ENCODE measurements at places on chromosomes 1 and 21.

- DNase-seq, result no peak
These were observed 30.9 kb downstream of the SMIM12 start for GRCh38 chr1:34828611-34829010.

DNA sequence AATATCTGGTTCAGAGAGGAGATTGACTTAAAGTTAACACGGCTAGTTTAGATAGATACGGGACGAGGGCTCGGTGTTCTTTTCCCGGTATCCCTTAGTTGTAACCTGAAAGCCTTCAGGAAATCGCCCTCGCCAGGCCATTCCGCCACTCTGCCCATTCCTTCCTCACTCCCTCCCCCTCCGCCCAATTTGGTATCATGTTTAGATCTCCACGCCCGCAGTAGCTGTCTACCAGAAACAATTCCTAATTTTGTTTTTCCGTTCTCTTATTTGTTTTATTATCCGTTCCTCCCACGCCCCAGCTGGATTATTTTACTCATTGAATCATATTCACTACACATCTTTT, 685 bp upstream of the VAMP4 start:
- DNase-seq, result no peak

DNA sequence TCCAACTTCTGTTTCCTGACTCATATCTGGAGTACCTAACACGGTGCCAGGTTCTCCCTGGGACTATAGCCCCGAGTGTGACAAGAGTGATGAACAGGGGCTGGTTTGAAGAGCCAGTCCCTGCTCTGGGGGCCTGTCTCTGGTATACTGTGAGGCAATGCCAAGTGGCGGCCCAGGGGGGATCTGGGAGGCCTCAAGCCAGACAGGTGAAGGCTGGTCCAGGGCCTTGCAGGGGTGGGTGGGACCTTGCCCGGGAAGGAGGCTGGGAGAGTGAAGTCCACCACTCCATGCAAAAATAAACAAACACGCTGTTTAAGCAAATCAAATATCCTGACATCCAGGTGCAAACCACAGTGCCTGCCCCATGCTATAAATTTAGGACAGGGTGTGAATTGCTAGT, 6.8 kb upstream of the PLXNA2 start:
- DNase-seq, result no peak

DNA sequence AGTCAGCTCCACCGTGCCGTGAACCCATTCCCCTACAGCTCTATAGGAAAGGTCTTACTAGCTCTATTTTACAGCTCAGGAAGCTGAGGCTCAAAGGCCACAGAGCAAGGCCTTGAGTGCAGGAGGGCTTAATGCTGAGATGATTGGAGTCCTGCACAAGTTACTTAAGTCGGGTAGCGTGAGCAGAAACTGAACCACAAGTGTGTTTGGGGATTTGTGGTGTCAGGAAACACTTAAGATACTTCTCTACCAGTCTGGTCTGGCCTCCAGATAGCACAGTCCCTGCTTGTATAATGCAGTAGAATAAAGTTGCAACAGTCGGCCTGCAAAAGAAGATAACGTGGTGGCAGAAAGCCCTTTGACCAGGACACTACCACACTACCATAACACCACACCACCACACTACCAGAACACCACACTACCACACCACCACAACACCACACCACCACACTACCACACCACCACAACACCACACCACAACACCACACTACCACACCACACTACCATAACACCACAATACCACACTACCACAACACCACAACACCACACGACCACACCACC, 118.1 kb downstream of the SPSB1 start:
- DNase-seq, result no peak

DNA sequence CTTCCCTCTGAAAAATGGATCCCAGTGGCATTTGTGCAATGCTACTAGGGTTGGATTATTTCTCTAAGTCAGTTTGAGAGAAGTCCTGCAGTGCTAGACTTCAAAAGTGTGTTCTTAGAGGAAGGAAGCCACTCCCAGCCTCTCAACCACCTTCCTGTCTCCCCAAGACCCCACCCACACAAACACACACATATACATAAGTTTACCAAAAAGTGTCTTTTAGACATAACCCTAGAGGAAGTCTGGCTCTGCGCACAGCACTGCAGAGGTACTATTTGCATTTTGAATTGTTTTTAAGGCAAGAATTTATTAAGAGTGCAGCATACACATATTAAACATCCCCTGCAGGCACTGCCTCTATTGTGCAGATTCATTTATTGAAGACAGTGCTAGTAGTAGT, 127.3 kb downstream of the HHIPL2 start:
- no peak for DNase-seq

GRCh38 chr1:248739572-248740205, 15.9 kb downstream of the LYPD8 start:
- no peak for DNase-seq

GRCh38 chr1:186653312-186653711, 26.9 kb downstream of the PTGS2 start:
- DNase-seq, result no peak

Measured in brain pericyte (primary cell).